ENCODE measurements at places on chromosomes 12 and 14. TPM values are rescaled to one million over a fixed set of nuclear protein-coding genes. Genes with fewer than 3 reads are reported as not detected.

The OAS2 gene
- 6.2 TPM for total RNA-seq

The RHEBL1 gene
- 0.59 TPM for total RNA-seq

GRCh38 chr14:92037989-92038388, 1.9 kb downstream of the TRIP11 start:
- DNase-seq = no peak

DNA sequence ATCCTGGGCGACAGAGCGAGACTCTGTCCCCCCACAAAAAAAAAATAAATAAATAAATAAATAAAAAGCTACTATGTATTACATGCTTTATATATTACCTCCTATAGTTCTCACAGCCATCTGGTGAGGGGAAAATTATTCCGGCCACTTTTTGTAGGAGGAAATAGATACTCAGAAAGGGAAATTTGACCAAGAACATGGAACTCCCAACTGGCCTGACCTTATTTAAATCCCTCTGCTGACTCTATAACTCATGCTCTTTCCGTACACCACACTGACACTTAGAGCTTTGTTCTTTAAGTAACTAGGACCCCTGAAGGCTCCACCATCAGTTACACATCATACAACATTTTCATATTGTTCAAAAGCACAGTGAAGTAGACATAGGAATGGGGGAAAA, 2.2 kb upstream of the MMP19 start:
- DNase-seq = no peak

- no peak for DNase-seq
Observed at GRCh38 chr14:92711976-92712653, 36.3 kb downstream of the LGMN start.

GRCh38 chr14:55802986-55803872, 223.2 kb downstream of the KTN1 start:
- no peak for DNase-seq

GRCh38 chr14:90784621-90785270, 31.5 kb downstream of the TTC7B start:
- no peak for DNase-seq

GRCh38 chr12:100699209-100699608, 95.4 kb upstream of the ANO4 start:
- no peak for DNase-seq

All from breast epithelium (tissue), 4 donors.